CD8-positive, alpha-beta T cell (primary cell): ENCODE measurements at places on chromosomes 1 and 21.

- DNase-seq = peak; percentile 47
These were observed 22.5 kb downstream of the DISP3 start for GRCh38 chr1:11501491-11501897.

DNA sequence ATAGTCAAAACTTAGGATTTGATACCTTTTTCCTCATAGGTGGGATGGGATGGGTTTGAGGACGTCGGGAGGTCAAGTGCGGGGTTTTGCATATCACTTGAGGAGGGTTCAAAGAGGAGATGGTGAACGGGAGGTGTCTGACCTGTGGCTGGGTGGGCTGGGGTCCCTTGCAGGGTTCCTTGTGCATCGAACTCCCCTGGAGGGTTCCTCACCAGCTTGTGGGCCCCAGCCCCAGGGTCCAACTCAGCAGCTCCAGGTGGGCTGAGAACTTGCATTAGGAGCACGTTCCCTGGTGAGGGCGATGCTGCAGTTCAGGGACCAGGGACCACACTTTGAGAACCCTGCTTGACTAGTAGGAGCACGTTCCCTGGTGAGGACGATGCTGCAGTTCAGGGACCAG, 23.2 kb downstream of the TRPM2 start:
- DNase-seq = no peak

- no peak for DNase-seq
These were observed 1.4 kb upstream of the TRAF5 start for GRCh38 chr1:211324992-211325775.

DNA sequence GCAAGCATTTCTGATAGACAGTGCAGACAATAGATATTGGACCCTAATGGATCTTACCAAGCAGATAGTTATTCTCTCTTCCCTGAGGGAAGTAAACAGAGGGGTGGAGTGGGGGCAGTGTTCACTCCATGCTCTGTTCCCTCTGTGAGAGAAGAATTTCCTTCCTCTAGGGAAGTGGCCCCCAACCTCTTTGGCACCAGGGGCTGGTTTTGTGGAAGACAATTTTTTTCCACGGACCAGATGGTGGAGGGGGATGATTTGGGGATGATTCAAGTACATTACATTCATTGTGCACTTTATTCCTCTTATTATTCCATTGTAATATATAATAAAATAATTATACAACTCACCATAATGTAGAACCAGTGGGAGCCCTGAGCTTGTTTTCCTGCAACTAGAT, 459.9 kb downstream of the ADGRL2 start:
- no peak for DNase-seq

GRCh38 chr1:152537496-152537895, 23.2 kb downstream of the CRCT1 start:
- no peak for DNase-seq

- DNase-seq = peak; percentile 67
These were observed 5.5 kb downstream of the SMPDL3B start for GRCh38 chr1:27940297-27940696.

DNA sequence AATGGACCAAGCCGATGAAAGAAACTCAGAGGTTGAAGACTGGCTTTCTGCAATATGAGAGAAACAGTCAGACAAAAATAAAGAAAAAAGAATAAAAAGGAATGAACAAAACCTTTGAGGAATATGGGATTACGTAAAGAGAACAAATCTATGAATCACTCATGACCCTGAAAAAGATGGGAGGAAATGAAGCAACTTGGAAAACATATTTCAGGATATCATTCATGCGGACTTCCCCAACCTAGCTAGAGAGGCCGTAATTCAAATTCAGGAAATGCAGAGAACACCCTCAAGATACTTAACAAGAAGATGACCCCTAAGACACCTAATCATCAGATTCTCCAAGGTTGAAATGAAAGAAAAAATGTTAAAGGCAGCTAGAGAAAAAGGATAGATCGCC, 705.3 kb upstream of the CHRM3 start:
- DNase-seq = no peak

GRCh38 chr1:21750841-21751240, 32.1 kb downstream of the USP48 start:
- no peak for DNase-seq

- no peak for DNase-seq
These were observed 8.5 kb downstream of the CCT8 start for GRCh38 chr21:29064850-29065481.

DNA sequence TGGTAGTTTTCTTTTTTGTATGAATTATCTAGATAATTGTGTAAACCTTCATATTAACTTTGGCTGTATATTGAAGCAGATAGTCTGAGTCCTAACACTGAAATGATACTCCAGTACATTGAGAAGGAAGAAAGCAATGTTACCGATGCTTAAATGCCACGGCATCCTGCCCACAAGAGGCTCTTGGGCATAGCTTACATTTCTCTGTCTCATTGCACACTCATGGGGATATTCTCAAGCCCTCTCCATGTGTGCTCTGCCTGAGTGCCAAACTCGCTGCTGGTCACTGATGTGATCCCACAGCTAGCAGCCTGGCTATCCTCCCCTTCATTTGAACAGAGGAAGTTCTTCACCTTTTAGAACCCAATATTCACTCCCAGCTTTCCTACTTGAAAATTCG, 179.4 kb downstream of the TGFB2 start:
- no peak for DNase-seq

GRCh38 chr1:199226163-199226562, 587.3 kb downstream of the PTPRC start:
- DNase-seq = no peak

DNA sequence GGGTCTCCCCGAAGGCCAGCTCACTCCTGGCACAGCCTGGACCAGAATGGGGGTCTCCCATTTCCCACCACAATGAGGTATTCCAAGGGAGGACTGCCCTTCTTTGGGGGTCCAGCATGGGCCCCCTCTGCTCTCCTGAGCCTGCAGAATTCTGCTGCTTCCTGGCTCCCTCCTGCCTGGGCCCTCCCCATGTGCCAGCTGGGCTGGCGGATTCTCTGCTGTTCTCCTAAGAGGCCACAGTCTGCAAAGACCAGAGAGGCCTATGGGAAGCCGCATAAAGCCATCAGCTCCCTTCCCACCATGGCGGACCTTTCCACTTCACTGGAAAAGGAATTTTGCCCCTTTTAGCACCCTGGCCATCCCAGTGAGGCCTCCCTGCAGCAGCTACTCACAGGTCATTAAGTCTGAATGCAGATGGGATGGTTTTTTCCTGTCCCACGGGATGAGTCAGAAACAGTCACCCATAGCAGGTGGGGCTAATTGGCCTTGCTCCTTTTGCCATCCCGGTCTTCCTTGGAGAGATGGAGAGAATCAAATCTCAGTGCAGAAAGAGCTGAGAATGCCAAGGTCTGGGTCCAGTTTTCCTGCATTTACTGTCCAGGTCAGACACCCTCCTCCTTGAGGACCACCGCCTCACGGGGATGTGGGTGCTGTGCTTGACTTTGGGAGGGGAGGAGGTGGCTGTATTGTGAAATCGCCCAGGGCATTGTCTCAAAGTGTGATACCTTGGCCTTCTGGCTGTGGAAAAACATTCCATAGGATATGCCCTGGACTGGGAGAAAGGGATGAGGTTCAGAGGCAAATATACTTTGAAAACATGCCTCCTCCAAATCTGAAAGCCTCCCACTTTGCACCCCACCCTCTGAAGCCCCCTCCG, 23.2 kb downstream of the MYBPH start:
- DNase-seq = no peak

GRCh38 chr1:30413606-30414005, 309.8 kb downstream of the MATN1 start:
- no peak for DNase-seq

GRCh38 chr1:87061742-87062156, 147.3 kb downstream of the HS2ST1 start:
- DNase-seq = no peak

- DNase-seq = peak; percentile 48
These were observed 13.8 kb downstream of the SLC35E2B start for GRCh38 chr1:1678581-1679380.

- DNase-seq = no peak
These were observed 25.2 kb upstream of the PRRC2C start for GRCh38 chr1:171460018-171460620.

GRCh38 chr1:90809996-90810395, 92.9 kb upstream of the BARHL2 start:
- no peak for DNase-seq

DNA sequence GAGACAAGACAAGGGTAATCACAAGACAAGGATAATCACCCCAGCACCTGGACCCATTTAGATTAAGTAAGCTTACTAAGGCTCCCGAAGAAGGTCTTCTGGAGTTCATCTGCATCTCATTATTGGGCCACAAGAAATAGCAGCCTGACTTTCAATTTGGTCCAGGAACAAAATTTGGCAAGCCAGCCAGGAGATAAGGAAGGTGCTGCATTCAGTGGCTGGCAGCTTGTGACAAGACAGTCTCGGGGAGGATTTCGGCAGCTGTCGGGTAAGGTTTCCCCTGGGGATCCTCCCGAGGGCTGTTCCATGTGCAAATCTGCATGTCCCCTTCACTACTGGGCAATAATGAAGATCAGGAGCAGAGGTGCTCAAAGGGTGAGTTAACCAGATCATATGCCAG, 195.2 kb downstream of the FCRL5 start:
- DNase-seq = no peak

- no peak for DNase-seq
These were observed 6.0 kb downstream of the STMN1 start for GRCh38 chr1:25900219-25900618.

- DNase-seq = no peak
These were observed 92.0 kb downstream of the IER5 start for GRCh38 chr1:181180407-181181031.

GRCh38 chr1:55988963-55989452, 590.4 kb downstream of the PLPP3 start:
- DNase-seq = no peak

- no peak for DNase-seq
These were observed 127.2 kb downstream of the NAV1 start for GRCh38 chr1:201666102-201666501.

GRCh38 chr1:239583536-239583935, 197.2 kb downstream of the CHRM3 start:
- no peak for DNase-seq

DNA sequence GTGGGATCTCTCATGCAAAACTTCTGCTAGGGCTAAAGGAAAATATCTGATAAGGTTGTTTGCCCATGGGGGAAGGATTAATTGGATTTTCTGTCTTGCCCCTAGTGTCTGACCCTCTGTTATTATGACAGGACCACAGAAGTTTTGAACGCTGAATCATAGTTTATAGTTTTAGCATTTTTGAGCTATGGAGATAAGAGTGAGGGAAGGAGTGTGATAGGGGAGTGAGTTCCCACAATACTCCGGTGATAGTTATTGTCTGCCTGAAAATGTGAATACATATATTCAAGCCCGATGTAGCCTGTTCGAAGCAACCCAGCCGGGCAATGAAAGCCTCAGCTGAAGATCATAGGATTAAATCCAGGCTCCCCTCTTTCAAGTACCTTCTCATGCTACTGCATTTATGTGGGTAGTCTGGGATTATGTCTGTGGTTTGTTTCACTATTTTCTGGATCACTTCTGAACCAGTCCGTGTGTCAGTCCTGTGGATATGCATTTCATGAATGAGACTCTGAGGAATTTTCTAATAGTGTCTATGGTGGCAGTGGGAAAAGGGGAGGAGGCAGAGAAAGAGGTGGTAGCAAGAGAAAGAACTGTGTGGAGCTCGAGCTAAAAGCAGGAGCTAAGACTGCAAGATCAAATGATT, 258.7 kb downstream of the DISC1 start:
- DNase-seq = no peak

GRCh38 chr1:210447456-210448057, 118.9 kb downstream of the HHAT start:
- no peak for DNase-seq

DNA sequence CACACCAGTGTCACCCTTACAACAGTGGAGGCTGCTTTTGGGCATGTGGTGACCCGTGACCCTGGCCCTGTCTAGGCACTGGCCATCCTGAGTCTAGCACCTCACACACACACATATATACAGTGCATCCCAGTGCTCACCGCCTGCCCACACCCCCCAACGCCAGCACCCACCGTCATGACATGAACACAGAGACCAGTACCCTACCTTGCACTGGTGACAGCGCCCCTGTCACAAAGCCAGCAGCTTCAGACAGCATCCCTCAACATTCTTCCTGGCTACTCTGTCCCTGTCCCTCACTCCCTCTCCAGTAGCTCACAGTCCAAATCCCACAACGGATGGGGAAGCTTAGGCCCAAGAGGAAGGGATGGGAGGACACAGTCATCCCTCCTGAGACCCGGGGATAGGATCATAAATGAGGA, 27.1 kb downstream of the AHDC1 start:
- DNase-seq = no peak

- DNase-seq = no peak
These were observed 148.3 kb downstream of the ACTL8 start for GRCh38 chr1:17903386-17903785.

DNA sequence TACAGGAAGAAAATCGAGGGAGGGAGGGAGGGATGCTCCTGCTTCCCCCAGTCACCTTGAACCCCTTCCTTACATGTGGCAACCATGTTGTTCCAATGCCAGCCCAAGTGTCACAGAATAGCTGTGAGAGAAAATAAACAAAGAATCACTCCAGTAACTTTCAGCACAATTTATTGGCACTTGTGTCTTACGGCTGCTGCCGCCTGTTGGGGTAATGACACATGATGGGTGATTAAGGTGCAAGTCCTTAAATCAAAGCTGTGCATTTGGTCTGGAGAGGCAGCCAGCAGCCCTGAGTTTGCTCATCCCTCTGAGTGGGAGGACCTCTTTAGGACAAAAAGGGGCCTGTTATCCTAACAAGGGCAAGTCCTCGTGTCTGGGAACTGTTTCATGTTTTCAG, 377.7 kb downstream of the PCP4 start:
- no peak for DNase-seq

DNA sequence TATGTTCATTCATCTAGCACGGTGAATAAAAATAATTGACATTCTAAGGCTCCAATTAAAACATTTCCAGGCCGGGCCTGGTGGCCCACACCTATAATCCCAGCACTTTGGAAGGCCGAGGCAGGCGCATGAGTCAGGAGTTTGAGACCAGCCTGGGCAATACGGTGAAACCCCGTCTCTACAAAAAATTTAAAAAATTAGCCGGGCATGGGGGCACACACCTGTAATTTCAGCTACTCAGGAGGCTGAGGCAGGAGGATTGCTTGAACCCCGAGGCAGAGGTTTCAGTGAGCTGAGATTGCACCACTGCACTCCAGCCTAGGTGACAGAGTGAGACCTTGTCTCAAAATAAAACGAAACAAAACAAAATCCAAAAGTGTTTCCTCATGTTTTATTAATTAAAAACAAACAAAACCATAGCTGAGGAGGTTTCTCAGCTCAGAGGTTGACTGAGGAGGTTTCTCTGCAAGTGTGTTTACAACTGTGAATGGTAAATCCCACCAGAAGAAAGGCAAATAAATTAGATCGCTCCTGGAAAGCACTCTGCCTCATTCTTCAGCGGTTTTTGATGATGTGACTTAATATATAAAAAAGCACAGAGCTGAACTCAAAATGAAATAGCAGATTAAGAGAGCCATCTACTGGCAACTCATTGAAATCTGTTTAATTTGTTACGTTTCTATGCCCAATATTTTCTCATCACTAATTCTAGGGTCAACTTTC, 37.7 kb upstream of the ATG4C start:
- DNase-seq = no peak
